ENCODE measurements at places on chromosomes 11 and 22.
A peak's percentile ranks its signal among the peaks of the same experiment; 100 is the strongest.

DNA sequence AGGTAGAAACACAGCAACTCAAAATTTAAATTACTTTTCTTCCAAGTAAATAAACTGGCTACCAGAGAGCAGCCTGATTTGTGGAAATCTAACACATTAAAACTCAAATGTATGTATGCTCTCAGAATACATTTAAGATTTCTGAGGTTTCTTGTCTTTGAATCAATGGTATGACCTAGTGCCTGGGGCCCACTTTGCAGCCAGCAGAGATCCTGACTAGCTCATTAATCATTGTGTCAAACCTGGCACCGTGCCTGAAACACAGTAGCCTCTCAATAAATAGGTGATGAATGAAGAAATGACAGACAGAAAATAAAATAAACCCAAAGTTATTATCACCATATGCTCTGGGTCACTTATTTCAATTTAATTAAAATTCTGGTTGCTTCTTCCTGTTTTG lies 176.2 kb upstream of the FAT3 start:
- no peak for DNase-seq

DNA sequence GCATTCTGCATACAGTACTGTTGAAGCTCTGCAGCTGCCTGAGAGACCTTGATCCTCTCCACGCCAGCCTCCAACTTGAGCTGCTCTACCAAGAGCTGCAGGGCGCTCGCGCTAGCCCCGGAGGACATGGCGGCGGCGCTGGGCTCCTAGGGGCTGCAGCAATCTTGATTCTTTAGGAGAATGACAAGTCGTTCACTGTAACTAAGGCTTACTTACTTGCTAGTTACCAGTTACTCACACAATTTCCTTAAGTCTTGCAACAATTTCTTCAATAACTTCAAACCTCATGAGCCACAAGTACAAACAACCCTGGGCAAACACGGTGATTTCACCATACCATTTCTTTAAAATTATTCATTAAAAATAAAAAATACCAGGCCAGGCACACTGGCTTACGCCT lies 21.9 kb downstream of the SBF2 start:
- DNase-seq, result no peak

GRCh38 chr11:108960501-108960900 lies 295.6 kb downstream of the DDX10 start:
- no peak for DNase-seq

- DNase-seq, result peak; percentile 47
Observed at GRCh38 chr11:65637794-65638419, at the start of gene SIPA1. SIPA1 (plus strand) TSS chr11:65638101; CDS start chr11:65640922, 2,821 bp downstream.

- DNase-seq, result no peak
Observed at GRCh38 chr22:29328055-29328454, 12.6 kb upstream of the RASL10A start.

GRCh38 chr11:10793470-10794255 lies 15.1 kb downstream of the EIF4G2 start:
- no peak for DNase-seq

- DNase-seq, result no peak
Observed at GRCh38 chr22:19859861-19860510, 5.3 kb upstream of the GNB1L start.

DNA sequence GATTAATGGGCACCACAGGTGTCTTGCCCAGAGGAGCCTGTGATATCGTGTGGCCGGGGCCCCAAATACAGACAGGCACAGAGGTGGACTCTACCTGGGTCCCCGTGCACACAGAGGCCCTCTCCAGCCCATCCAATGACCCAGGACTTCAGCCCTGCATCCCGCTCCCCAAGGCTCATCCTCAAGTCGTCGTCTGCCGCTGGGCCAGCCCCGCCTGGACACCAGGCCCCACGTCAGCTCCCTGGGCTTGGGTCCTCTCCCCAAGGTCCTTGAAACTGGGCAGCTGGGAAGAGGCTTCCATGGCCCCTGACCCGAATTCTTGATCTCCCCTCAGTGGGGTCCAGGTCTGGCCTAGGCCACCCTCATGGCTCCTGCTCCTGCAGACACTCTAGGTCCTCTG lies 20.2 kb downstream of the SHISAL1 start:
- no peak for DNase-seq

- no peak for DNase-seq
Observed at GRCh38 chr22:33354928-33355327, 296.7 kb upstream of the SYN3 start.

DNA sequence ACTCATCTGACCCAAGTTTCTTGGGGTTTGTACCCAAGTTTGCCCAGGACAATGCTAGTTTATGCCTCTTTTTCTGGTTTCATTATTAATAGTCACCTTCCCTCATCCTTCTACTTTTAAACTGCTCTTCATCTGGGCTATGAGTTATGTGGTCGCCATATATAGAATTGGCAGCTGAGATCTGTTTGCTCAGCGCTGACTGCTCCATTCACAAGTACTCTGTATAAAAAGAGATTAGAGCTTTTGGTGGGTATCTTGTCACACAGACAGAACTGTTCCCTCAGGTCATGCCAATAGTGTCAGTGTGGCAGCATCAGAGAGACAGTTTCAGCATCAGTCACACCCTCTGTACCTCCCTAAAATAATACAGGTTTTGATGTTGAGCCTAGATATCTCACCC lies 326.0 kb downstream of the RAB38 start:
- DNase-seq, result no peak

- DNase-seq, result no peak
Observed at GRCh38 chr11:107848345-107848744, 10.2 kb downstream of the SLC35F2 start.

GRCh38 chr11:47248304-47248663 lies 330 bp downstream of the ACP2 start:
- no peak for DNase-seq

DNA sequence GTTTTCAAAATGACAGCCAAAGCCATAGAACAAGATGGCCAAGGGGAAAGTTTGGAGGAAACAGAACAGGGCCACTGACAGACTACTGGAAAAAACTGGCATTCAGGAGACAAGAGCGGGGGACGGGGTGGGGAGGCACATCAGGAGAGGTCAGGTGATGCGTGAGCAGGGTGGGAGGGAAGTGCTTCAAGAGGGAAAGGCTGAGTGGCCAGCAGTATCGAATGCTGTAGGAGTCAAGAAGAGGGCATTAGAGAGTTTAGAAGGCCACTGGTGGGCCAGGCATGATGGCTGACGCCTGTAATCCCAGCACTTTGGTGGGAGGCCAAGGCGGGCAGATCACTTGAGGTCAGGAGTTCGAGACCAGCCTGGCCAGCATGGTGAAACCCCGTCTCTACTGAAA lies 8.2 kb downstream of the GTPBP1 start:
- DNase-seq, result no peak

DNA sequence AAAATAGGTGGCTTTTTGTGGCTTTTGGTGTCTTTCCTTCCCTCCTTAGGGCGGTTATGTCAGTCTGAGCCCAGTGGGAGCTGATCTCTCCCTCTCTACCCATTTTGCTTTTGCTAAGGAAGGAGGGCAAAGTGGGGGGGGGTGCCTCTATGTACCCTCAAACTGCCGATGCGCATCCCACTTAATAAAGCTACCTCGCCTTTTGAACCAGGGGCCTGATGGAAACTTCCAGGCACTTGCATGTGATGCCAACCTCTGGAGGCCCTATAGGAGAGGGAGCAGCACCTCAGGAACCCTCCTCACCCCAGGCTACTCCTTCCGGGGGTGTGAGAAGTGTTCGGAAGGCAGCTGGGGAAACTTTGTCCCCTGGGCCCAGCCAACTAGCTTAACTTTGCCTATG lies 97.0 kb upstream of the HSD17B12 start:
- DNase-seq, result no peak

GRCh38 chr22:30289980-30290313 lies 642 bp upstream of the CASTOR1 start:
- no peak for DNase-seq

DNA sequence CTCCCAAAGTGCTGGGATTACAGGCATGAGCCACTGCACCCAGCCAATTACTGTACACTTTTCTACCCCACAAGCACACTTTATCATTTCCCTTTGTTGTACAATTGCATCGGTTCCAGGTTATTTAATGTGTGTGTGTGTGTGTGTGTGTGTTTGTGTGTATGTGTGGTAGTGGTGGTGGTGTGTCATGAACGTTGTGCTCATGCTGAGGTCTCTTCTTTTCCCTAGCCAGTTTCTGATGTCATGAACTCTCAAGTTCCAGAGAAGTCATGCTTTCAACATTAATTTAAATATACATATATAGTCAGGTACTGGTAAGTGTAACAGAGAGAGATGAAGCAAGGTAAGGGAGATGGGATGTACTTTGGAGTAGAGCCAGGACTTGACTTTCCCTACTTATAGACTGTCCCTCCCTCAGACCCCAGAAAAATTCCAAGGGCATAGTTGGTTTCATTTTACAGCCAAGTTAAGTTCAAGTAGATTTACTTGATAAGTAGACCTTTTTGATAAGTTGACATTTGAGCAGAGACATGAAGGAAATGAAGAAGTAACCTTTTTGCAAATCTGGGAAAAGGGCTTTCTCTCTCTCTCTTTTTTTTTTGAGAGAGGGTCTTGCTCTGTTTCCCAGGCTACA lies 42.7 kb downstream of the WEE1 start:
- no peak for DNase-seq

- DNase-seq, result no peak
Observed at GRCh38 chr22:46007003-46007847, 30.3 kb upstream of the WNT7B start.

- no peak for DNase-seq
Observed at GRCh38 chr11:123265951-123266350, 70.9 kb upstream of the CLMP start.

DNA sequence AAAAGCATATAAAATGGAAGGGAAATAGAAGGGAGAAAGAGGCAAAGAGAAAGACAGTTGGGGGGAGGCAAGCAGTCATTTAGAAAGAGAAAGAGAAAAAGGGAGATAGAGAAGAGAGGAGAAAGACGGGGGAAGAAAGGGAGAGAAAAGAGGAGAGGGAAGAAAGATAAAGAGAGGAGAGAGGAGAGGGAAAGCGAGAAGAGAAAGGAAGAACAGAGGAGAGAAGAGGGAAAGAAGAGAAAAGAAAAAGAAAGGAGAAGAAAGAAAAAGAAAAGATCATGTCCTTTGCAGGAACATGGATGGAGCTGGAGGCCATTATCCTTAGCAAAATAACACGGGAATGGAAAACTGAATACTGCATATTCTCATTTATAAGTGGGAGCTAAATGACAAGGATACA lies 247.7 kb downstream of the MIAT start:
- no peak for DNase-seq

GRCh38 chr22:20211997-20212753 lies 55.9 kb downstream of the RTN4R start:
- peak; percentile 84 for DNase-seq

DNA sequence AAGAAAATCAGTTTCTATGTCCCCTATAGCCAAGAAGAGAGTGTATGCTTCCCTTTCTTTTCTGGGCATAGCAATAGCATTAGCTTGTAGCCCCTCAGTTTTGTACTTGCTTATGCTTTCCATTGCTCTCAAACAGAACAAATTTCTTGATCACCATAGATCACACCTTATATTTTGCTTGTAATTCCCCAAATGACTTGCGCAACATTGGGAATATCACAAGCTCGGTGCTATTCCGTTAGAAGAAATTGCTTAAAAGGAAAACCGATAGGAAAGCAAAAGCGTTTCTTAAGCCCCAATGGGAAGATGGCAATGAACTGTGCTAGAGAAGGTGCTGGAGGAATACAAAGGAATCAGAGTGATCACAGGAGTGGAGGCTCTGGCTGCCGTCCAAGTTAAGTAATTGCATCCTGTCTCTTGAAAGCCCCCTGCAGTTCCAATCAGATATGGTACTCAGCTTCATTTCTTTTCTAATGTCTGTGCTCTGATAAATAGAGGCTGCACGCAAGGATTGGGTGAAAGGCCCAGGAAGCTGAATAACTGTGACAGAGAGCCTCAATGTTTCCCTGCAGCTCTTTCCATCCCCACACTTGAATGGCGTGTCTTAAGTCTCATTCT lies 182.1 kb upstream of the KIRREL3 start:
- peak; percentile 1 for DNase-seq

DNA sequence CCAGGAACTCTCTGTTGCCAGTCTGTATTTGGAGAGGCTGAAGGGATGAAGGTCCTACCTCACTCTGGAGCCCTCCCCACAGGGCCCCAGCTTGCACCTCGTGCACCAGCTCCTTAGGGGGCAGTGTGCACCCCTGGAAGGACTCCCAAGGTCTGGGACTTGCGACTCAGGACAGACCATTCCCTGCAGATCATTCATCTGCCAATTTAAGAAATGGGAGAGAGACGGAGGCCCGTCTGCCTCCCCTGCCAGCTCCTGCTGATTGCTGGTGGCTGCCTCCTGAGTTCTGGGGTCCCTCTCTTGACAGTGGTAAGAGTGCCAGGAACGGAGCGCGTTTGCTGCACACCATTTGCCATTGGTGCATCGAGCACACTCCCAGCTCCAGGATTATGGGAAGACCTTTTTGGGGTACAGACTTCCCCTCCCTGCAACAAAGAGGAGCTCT lies 27.4 kb upstream of the MALAT1 start:
- DNase-seq, result no peak

- DNase-seq, result no peak
Observed at GRCh38 chr11:85826116-85826855, 15.3 kb upstream of the SYTL2 start.

- no peak for DNase-seq
Observed at GRCh38 chr11:106491751-106492150, 414.3 kb downstream of the AASDHPPT start.

Data from NCI-H2029 (cell line).